ENCODE measurements at places on chromosomes 5 and 9.

DNA sequence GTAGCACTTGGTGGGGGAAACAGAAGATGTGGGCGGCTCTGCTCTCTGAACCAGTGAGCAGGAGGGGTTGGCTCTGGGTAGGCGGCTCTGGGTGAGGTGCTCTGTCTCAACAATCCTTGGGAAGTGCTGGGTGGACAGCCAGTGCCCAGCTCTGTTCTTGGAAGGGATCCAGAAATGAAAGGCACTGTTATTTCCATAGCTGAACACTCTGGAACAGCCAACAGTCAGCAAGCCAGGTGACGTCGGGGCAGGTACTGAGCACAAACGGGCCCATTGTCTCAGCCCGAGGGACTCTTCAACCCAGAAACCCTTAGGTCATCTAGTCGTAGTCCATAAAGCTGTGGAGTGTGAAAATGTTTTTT, 36.3 kb downstream of the OLFM1 start:
- DNase-seq: no peak

- DNase-seq: no peak
Measured at GRCh38 chr5:120848883-120849282, 384.8 kb downstream of the PRR16 start.

GRCh38 chr9:2567922-2568321, 53.7 kb upstream of the VLDLR start:
- DNase-seq: no peak

DNA sequence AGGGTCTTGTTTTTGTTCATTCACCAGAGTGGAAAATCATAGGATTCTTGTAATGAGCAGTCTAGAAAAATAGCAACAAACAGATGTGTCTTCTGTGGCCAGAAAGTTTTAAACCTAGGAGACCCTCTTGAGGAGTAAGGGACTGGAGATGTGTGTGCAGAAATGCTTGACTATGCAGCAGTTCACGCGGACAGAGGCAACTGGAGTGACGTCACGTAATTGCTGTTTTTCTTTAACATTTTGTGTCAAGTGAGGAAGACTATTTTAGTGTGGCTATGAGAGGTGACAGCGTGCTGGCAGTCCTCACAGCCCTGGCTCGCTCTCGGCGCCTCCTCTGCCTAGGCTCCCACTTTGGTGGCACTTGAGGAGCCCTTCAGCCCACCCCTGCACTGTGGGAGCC, 163.1 kb upstream of the PTCH1 start:
- no peak for DNase-seq

DNA sequence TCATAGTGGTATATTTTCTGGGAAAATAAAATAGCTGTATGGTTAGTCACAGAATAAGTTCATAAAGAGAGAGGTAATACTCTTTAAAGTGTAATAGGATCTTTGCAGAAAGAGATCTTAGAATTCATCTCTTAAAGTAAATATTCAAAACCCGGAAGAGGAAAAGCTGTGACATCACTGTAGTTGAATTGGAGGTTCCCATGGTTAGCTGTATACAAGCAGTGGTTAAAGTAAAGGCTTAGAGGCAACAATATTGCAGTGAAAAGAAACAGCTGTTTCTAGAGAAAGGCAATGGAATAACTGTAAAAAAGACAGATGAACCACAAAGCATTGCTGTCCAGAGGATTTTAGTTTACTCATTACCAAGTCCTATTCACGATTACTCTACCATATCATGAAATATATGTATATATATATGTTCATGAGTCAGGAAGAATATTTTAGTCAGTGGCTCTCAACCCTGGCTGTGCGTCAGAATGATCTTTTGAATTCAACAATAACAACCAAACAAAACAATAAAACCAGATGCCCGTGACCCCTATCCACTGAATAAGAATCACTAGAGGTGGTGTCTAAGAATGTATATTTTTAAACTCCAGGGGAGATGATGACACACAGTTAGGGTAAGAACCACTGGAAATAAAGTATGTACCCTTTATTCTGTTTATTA, 4.7 kb downstream of the ERCC6L2 start:
- no peak for DNase-seq

GRCh38 chr9:96082516-96083232, 207.2 kb downstream of the ERCC6L2 start:
- DNase-seq: no peak

DNA sequence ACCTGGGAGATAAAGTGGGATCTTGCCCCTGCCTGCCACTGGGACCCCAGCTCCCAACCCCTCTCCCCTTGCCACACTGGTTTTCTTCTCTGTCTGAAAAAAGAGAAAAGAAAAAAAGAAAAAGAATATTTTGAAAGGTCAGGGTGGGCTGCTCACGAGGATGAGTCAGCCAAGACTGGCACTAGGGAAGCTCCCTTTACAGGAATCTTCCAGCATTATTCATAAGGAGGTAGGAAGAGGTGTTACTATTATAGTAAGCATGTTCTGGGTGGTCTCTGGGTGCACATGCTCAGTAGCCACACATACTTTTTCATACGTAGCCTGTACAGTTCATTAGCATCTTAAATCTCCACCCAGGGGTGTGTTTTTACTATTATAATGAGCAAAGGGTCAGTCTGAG, 46.8 kb upstream of the HAND1 start:
- DNase-seq: no peak

DNA sequence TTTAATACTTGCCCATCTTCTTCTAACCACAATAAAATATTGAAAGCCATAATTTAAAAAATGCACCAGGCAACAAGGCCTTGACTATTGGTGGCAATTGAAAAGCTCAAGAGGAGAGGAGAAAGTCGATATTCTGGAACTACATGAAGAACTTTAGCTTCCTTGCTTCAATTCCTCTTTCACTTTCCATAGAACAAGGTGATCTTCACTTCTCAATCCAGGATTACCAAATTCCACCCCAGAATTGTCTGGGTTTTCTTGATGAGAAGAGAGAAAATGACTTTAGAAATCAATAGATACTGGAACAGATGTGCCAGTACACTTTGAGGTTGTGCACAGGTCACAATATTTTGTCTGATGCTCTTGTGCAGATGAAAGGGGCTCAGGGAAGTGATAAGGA, 52.2 kb downstream of the PTCD2 start:
- DNase-seq: no peak

GRCh38 chr5:82854956-82855355, 222.2 kb downstream of the TMEM167A start:
- DNase-seq: no peak

GRCh38 chr5:55569513-55569865, 34.7 kb upstream of the PLPP1 start:
- DNase-seq: no peak

DNA sequence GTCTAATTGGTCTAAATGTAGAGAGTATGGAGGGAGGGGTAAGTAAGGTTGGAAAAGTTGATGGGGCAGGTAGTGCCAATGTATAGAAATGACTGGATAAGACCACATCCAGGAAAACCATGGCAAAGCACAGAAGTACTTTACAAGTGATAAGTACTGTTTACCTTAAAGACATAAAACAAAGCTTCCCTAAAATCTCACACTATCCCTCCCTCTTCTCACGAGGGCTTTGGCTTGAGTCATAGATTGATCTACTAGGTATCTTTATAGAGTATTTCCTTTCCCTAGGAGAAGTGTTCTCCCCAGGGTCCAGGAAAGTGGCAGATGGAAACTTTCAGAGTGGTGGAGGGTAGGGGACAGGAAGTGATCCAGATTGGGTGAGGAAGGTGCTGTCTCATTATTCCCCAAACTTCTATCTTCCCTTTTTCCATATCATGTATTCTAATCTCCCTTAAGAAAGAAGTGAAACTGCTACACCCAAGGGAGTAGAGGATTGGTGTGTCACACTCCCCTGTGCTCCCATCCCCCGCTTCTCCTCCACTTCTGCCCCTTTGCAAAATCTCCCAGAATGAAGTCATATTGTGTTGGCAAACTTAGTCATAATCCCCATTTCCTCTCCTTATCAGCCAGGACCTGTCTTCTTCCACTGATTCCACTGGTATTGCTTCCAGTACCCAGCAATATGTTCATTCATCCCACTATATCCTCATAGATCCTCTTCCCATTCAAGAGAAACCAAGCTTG, 14.6 kb downstream of the IL33 start:
- DNase-seq: no peak

- DNase-seq: no peak
Measured at GRCh38 chr5:39197556-39197955, 21.8 kb downstream of the FYB1 start.

DNA sequence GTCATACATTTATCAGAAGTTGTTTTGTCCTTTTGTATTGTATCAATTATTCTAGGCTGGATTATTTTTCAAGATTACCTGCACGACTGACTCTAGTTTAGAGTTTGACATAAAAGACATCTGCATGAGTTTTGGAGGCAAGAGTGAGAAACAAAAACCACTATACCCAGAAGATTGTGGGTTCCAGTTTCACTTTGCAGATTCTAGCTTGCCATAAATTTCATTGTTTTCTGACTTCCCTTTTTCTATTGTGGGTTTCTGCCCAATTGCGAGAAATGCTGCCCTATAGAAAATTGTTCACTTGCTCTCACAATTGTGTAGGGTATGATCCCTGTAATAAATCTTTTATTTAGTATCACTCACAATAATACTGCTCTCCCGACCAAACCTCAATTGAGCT, 1043.4 kb upstream of the CDH10 start:
- no peak for DNase-seq

GRCh38 chr5:5658226-5658625, 235.7 kb downstream of the ICE1 start:
- DNase-seq: no peak

GRCh38 chr5:32690153-32690552, 21.0 kb upstream of the NPR3 start:
- DNase-seq: no peak

DNA sequence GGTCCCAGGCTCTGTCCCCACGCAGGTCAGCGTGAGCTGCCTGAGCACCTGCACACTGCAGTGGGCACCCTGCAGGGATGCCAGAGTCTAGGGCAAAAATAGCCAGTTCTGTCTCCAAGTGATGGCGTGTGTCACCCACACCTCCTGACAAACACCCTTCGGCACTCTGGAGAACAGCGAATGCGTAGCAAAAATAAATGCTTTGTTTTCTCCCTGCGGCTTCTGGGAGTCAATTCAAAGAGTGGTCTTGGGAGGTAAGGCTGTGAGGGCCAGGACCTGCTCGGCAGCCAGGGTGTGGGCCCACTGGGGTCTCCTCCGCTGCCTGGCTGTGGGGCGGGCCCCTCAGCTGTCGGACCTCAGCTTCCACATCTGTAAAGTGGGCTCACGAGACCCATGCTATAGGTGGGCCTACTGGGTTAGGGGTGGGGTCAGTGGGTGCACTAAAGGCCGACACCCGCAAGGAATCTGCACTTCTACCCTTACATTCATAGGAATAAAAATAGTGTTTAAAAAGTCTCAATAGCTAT, 37.4 kb downstream of the RASGEF1C start:
- DNase-seq: no peak

DNA sequence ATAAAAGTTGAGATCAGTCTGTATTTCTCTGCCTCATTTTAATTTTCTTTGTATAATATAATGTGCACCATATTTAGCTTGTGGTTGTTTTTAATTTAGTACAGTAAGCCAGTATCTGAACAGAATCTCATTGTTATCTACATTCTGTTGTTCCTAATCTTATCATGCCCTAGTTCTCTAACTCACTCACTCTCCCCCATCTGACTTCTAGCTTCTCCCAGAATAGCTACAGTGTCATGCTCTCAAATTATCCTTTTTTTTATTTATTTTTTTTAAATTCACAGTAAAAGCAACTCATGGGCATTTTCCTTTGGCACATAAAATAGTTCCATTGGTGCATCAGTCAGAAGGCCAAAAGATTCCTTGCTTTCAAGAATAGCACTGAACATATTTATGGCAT, 156.6 kb downstream of the TRPM3 start:
- DNase-seq: no peak

- DNase-seq: no peak
Measured at GRCh38 chr9:91127653-91128052, 234.1 kb downstream of the AUH start.

- no peak for DNase-seq
Measured at GRCh38 chr9:124471761-124472160, 21.5 kb downstream of the ADGRD2 start.

GRCh38 chr5:147483188-147483790, 26.6 kb downstream of the DPYSL3 start:
- no peak for DNase-seq

GRCh38 chr9:135326141-135326540, 153.4 kb upstream of the PPP1R26 start:
- DNase-seq: no peak

- DNase-seq: no peak
Measured at GRCh38 chr5:60343102-60343501, 356.9 kb downstream of the DEPDC1B start.

GRCh38 chr5:95641741-95642220, 4.8 kb upstream of the RFESD start:
- no peak for DNase-seq

DNA sequence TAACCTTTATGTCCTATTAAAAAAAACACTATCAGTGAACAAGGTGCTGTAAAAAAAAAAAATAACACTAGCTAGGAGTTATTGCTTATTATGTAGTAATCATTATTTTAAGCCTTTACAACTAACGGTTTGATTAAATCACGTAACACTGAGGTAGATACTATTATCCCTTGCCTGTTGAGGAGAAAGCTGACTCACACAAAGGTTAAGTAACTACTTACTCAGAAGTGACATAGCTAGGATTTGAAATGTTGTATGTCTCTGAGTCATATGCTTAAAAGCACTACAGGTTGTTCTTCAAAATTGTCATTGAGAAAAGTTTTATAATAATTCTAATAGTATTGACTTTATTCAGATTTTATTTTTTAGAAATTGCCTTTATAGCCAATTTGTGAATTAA, 8.8 kb downstream of the TENT2 start:
- DNase-seq: no peak

- no peak for DNase-seq
Measured at GRCh38 chr5:76083555-76084495, 642 bp downstream of the SV2C start.

DNA sequence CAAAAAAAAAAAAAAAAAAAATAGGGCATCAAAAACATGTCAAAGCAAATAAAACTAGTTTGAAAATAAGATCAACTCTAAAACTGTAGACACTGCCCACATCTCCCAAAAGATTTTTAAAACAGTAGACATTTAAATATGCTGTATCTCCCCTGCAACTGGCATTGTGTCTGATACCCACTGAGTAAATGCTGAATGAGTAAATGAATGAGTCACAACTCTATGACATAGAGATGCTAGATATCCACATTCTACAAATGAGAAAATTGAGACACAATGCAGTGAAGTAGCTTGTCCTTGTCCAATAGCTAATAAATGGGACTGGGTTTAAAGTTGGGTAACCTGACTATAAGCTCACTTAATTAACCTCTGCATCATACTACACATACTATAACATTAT, 14.1 kb upstream of the MAP1B start:
- no peak for DNase-seq
